ENCODE measurements at places on chromosomes 11 and 22.

GRCh38 chr11:78253797-78254196, 65.1 kb downstream of the USP35 start:
- H3K36me3 ChIP-seq: no peaks in the 10 kb centered on the region
- H3K4me3 ChIP-seq: no peak overlapping the region
- DNase-seq: no peak
- H3K27me3 ChIP-seq: no peaks in the 10 kb centered on the region
- H3K4me1 ChIP-seq: peaks cover 2% of the 10 kb centered on the region

DNA sequence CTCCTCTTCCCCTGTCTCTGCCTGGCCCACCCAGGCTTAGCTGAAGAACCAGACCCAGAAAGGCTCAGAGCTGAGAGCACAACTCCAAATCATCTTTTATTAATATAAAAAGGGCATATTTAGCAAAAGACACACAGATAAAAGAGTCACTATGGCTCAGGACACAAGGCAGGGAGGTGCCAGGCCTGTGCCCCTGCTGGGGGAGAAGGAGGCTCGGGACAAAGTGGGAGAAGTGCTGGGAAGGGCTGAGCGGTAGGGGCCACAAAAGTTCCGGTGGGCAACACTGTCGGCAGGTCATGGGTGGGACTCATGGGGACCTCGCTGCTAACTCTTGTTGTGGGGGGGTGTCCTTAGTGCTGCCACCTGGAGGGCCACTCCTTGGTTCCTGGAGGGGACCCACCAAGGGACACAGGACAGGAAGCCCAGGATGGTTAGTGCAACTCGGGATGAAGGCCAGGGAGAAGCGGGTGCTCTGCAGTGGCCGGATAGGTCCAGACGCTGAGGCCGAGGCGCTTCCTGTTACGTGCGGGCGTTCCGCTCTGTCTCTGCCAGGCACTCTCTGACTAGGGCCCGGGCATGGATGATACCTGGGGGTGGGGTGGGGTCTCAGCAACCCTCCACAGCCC, 1.4 kb upstream of the PITPNM1 start:
- peaks cover 25% of the 10 kb centered on the region for H3K36me3 ChIP-seq
- H3K4me1 ChIP-seq: peaks cover 20% of the 10 kb centered on the region
- peaks cover 3% of the 10 kb centered on the region for H3K27me3 ChIP-seq
- H3K4me3 ChIP-seq: peak overlapping the region; percentile 83

DNA sequence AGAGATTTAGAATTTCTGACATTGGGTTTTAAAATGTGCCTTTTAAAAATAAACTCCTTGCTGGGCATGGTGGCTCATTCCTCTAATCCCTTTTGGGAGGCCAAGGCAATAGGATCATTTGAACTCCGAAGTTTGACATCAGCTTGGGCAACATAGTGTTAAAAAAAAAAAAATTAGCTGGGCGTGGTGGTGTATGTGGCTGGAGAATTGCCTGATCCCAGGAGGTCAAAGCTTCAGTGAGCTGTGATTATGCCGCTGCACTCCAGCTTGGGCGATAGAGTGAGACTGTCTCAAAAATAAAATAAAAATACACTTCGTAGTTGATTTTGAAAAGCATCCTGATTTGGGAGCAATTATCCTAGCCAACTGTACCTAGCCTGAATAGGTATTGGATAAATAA, 3.4 kb upstream of the APLP2 start:
- no peak overlapping the region for H3K27ac ChIP-seq
- no peaks in the 10 kb centered on the region for H3K36me3 ChIP-seq

DNA sequence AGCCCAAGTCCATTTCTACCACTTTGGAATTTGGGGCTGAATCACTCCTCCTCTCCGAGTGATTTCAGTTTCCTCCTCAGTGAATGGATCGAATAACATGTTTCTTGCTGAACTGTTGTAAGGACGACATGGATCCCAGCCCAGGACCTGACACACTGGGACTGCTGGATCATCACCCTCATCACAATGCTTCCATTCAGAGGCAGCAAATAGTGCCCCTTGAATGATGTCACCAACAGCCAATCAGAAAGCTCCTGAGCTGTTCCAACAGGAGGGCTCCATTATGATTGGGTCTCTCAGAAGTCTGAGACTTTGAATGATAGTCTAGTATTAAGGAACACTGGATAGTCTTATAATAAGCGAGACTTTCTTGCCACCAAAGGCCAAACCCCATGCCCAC, 158.9 kb downstream of the MYO18B start:
- H3K4me3 ChIP-seq: no peak overlapping the region
- DNase-seq: no peak
- H3K27ac ChIP-seq: no peak overlapping the region
- no peaks in the 10 kb centered on the region for H3K4me1 ChIP-seq
- no peaks in the 10 kb centered on the region for H3K36me3 ChIP-seq

DNA sequence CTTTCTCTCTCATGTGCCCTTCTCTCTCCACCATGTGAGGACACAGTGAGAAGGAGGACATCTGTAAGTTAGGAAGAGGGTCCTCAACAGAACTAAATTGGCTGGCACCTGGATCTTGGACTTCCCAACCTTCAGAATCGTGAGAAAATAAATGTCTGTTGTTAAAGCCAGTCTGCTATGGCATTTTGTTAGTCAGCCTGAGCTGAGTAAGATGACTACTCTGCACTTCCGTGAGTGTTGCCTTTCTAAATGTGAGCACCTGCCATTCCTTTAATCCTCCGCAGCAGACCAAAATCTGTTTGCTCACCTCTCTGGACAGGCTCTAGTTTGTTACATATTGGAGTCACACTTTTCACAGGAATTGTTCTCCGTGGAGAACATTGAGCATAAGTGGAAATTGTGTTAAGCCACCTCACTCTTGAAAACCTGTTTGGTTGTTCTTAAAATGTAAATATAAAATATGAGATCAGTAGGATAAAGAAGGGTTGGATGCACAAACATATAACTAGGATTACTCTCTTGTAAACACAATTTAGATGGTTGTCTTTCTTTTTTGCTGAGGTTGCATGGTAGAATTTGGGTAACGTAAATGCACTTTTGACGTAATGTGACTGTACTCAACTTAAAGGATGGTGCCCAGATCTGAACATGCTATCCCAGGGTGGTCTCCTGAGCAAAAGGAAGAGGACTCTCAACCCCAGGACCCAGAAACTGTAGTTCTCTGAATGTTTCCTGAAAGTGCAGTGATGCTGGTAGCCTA, 65.9 kb downstream of the SNX19 start:
- H3K27ac ChIP-seq: no peak overlapping the region
- H3K4me1 ChIP-seq: no peaks in the 10 kb centered on the region
- H3K27me3 ChIP-seq: peaks cover 17% of the 10 kb centered on the region
- no peaks in the 10 kb centered on the region for H3K36me3 ChIP-seq
- no peak overlapping the region for H3K4me3 ChIP-seq

GRCh38 chr11:92362989-92363388, 138.4 kb downstream of the FAT3 start:
- peaks cover 4% of the 10 kb centered on the region for H3K4me1 ChIP-seq
- peaks cover 58% of the 10 kb centered on the region for H3K36me3 ChIP-seq
- H3K4me3 ChIP-seq: no peak overlapping the region
- no peaks in the 10 kb centered on the region for H3K27me3 ChIP-seq
- no peak overlapping the region for H3K27ac ChIP-seq

GRCh38 chr11:41118521-41118920, 340.9 kb downstream of the LRRC4C start:
- H3K27ac ChIP-seq: no peak overlapping the region
- H3K36me3 ChIP-seq: no peaks in the 10 kb centered on the region
- DNase-seq: no peak
- no peak overlapping the region for H3K4me3 ChIP-seq
- no peaks in the 10 kb centered on the region for H3K4me1 ChIP-seq

GRCh38 chr11:97772705-97773104, 1248.0 kb upstream of the CNTN5 start:
- no peak overlapping the region for H3K27ac ChIP-seq
- H3K4me1 ChIP-seq: no peaks in the 10 kb centered on the region
- H3K4me3 ChIP-seq: no peak overlapping the region
- no peak for DNase-seq
- H3K27me3 ChIP-seq: no peaks in the 10 kb centered on the region

- H3K27me3 ChIP-seq: no peaks in the 10 kb centered on the region
- no peak overlapping the region for H3K4me3 ChIP-seq
- H3K4me1 ChIP-seq: peaks cover 14% of the 10 kb centered on the region
- H3K36me3 ChIP-seq: no peaks in the 10 kb centered on the region
Observed at GRCh38 chr22:30265823-30266444, 717 bp downstream of the OSM start.

GRCh38 chr11:11992257-11993212, 15.9 kb downstream of the DKK3 start:
- no peaks in the 10 kb centered on the region for H3K36me3 ChIP-seq
- H3K4me3 ChIP-seq: no peak overlapping the region
- no peak overlapping the region for H3K27ac ChIP-seq
- no peaks in the 10 kb centered on the region for H3K27me3 ChIP-seq
- H3K4me1 ChIP-seq: peaks cover 7% of the 10 kb centered on the region
- no peak for DNase-seq

DNA sequence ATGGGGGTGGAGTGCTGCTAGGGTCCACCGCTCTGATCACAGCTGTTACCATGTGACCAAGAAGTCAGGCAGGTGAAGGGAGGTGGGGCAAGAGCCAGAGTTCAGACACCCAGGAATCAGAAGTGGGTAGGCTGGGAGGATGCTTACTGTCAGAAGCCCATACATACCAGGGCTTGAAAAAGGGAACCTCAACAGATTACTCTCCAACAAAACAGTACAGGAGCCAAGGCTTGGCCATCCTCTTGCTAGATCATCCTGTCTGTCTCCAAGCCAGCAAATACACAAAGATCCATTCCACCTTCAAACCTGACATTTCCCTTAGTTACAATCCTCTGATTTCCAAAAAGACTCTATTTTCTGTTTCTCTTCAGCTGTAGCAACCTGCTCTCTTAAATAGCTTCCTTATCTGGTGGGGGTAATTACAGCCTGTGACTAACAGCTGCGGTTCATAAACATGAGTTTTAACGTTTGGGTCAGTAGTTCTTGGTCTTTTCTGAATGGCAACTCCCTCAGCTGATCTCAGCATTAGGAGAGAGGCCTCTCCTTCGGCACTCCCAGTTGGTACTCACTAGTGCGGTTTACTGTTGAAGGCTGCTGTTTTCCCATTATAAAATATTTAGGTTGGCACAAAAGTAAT, 31.1 kb upstream of the WT1 start:
- H3K27ac ChIP-seq: no peak overlapping the region
- H3K4me1 ChIP-seq: no peaks in the 10 kb centered on the region
- DNase-seq: no peak

- H3K27me3 ChIP-seq: no peaks in the 10 kb centered on the region
- DNase-seq: no peak
- H3K36me3 ChIP-seq: no peaks in the 10 kb centered on the region
- H3K27ac ChIP-seq: no peak overlapping the region
- H3K4me1 ChIP-seq: peaks cover 18% of the 10 kb centered on the region
- no peak overlapping the region for H3K4me3 ChIP-seq
Observed at GRCh38 chr11:127677660-127678425, 677.3 kb upstream of the KIRREL3 start.

GRCh38 chr22:32144496-32145274, 14.4 kb downstream of the C22orf42 start:
- no peaks in the 10 kb centered on the region for H3K36me3 ChIP-seq
- no peak for DNase-seq
- no peaks in the 10 kb centered on the region for H3K27me3 ChIP-seq
- H3K27ac ChIP-seq: no peak overlapping the region

- H3K27me3 ChIP-seq: no peaks in the 10 kb centered on the region
Observed at GRCh38 chr11:46118702-46119351, 2.4 kb downstream of the PHF21A start.

GRCh38 chr11:59625703-59626102, 10.1 kb upstream of the OSBP start:
- H3K36me3 ChIP-seq: no peaks in the 10 kb centered on the region
- H3K4me1 ChIP-seq: no peaks in the 10 kb centered on the region

- no peaks in the 10 kb centered on the region for H3K4me1 ChIP-seq
- no peak overlapping the region for H3K4me3 ChIP-seq
- no peaks in the 10 kb centered on the region for H3K36me3 ChIP-seq
Observed at GRCh38 chr11:93143186-93143585, 54.6 kb downstream of the SLC36A4 start.

GRCh38 chr22:29073618-29074275, 912 bp downstream of the KREMEN1 start:
- no peaks in the 10 kb centered on the region for H3K27me3 ChIP-seq
- H3K36me3 ChIP-seq: no peaks in the 10 kb centered on the region
- H3K4me3 ChIP-seq: peak overlapping the region; percentile 87
- H3K4me1 ChIP-seq: peaks cover 10% of the 10 kb centered on the region
- H3K27ac ChIP-seq: no peak overlapping the region

- no peak overlapping the region for H3K27ac ChIP-seq
- H3K4me1 ChIP-seq: no peaks in the 10 kb centered on the region
- H3K36me3 ChIP-seq: no peaks in the 10 kb centered on the region
- no peak overlapping the region for H3K4me3 ChIP-seq
- DNase-seq: no peak
Observed at GRCh38 chr11:120581313-120581712, 69.8 kb downstream of the GRIK4 start.

GRCh38 chr11:40407355-40407754, 1052.1 kb downstream of the LRRC4C start:
- H3K4me1 ChIP-seq: no peaks in the 10 kb centered on the region
- no peaks in the 10 kb centered on the region for H3K36me3 ChIP-seq
- H3K27me3 ChIP-seq: no peaks in the 10 kb centered on the region
- H3K27ac ChIP-seq: no peak overlapping the region
- DNase-seq: no peak
- no peak overlapping the region for H3K4me3 ChIP-seq

- H3K4me3 ChIP-seq: no peak overlapping the region
- DNase-seq: no peak
- no peaks in the 10 kb centered on the region for H3K36me3 ChIP-seq
- peaks cover 99% of the 10 kb centered on the region for H3K27me3 ChIP-seq
Observed at GRCh38 chr11:124865902-124866851, 945 bp downstream of the ROBO3 start.

GRCh38 chr22:17871726-17872458, 97.6 kb upstream of the BID start:
- no peaks in the 10 kb centered on the region for H3K27me3 ChIP-seq
- H3K27ac ChIP-seq: no peak overlapping the region
- H3K4me1 ChIP-seq: no peaks in the 10 kb centered on the region
- H3K36me3 ChIP-seq: peaks cover 25% of the 10 kb centered on the region
- no peak overlapping the region for H3K4me3 ChIP-seq

DNA sequence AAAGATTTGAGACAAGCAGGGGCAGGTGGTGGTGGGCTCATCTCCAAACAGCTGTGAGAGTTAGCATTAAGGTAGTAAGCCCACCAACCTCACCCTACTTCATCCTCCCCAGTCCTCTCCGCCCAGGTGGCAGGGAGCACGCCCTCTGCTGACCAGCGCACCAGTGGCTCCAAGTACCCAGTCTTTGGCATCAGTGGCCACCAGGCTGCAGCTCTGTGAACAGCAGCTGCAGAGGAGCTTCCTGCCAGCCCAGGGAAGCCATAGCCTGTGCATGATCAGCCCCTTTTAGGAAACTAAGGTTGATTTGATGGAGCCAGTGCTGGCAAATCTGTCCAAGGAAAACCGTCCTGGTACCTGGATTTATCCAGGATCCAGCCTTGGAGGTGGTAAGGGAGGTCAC, 21.7 kb downstream of the CAVIN3 start:
- no peak overlapping the region for H3K27ac ChIP-seq
- no peak overlapping the region for H3K4me3 ChIP-seq
- H3K27me3 ChIP-seq: no peaks in the 10 kb centered on the region
- peaks cover 2% of the 10 kb centered on the region for H3K4me1 ChIP-seq
- DNase-seq: no peak

Measured in neuronal stem cell (in vitro differentiated cells).